ENCODE measurements at places on chromosomes 16 and 17. TPM values are rescaled to one million over a fixed set of nuclear protein-coding genes. Genes with fewer than 3 reads are reported as not detected.

Gene MLKL
- total RNA-seq = 27.5 TPM

Gene PRPF8
- total RNA-seq = 585 TPM

Gene ZPBP2
- total RNA-seq = not detected

Gene ASPA
- not detected for total RNA-seq

Gene PPY
- total RNA-seq = not detected

Gene ZNF750
- total RNA-seq = not detected

Gene RHOT1
- total RNA-seq = 14.2 TPM

Gene ABCC12
- total RNA-seq = not detected

Gene CCL1
- total RNA-seq = 1.4 TPM

Gene KIF18B
- 3.7 TPM for total RNA-seq

Gene MPRIP
- 132 TPM for total RNA-seq

Gene CDR2L
- total RNA-seq = 1.3 TPM

Gene ITGAL
- total RNA-seq = 259 TPM

Gene MYH13
- not detected for total RNA-seq

Gene CLEC10A
- total RNA-seq = not detected

Gene HOXB5
- total RNA-seq = not detected

Gene EXOC3L1
- not detected for total RNA-seq

Gene TRIM16
- 6.7 TPM for total RNA-seq

Gene GP1BA
- total RNA-seq = 0.21 TPM

Gene C17orf50
- not detected for total RNA-seq

Gene TPSG1
- total RNA-seq = not detected

Gene TNFRSF13B
- total RNA-seq = not detected

Gene KRT36
- total RNA-seq = not detected

Gene PRR29
- not detected for total RNA-seq
